ENCODE measurements at places on chromosomes 16 and 17. TPM values are rescaled to one million over a fixed set of nuclear protein-coding genes. Genes with fewer than 3 reads are reported as not detected.

TSPAN10 gene
- 1.6 TPM for polyA plus RNA-seq

DNA sequence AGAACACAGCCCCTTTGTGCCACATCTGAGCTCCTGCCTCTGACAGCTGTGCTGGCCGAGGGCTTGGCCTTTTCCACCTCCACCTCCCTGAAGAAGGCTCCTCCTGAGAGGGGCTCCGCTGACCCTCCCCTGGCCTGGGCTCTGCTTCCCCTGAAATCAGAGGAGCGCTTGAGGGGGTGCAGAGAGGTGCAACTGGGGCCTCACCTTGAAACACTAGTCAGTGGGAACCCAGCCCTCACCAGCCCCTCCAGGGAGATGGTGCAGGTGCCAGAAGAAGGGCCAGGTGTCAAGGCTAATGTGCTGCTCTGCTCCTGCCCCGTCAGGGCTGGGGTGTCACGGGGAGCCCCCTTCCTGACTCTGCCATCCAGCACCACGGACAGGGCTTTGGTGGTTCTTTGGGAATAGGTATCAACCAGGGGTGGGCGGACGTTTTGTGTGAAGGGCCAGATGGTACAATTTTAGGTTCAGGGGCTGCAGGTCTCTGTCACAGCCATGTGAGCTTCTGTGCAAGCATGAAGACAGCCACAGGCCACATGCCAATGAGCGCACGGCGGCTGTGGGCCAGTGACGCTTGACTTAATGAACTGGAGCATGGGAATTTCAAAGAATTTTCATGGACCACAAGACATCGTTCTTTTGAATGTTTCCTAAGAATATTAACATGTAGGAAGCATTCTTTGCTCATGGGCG, 2.1 kb upstream of the ZG16B start:
- DNase-seq, result no peak

- DNase-seq, result no peak
These were observed 29.3 kb downstream of the C17orf67 start for GRCh38 chr17:56804454-56804853.

- no peak for DNase-seq
These were observed 14.6 kb upstream of the DHX8 start for GRCh38 chr17:43469145-43469544.

DDX42 gene
- 8.9 TPM for polyA plus RNA-seq

DNA sequence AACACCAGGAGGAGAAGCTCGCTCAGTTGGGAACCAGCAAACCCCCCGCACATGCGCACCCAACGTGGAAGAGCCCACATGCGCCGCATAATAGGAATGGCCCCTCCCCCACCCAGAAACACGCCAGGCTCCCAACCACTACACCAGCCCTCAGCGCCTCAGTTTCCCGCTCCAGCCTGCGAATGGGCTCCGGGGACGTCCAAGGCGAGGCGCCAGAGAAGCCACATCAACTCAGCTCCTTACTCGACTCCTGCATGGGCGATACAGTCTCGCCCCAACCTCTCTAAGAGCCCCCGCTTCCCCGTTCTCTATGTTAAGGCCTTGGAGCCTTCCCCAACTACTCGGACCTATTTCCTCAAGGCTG, 504 bp downstream of the SRSF1 start:
- peak; percentile 42 for DNase-seq

GRCh38 chr16:70561623-70562022, 38.0 kb downstream of the SF3B3 start:
- no peak for DNase-seq

SMPD3 gene
- polyA plus RNA-seq, result 0.94 TPM

GRCh38 chr16:82643936-82644630, 17.3 kb downstream of the CDH13 start:
- no peak for DNase-seq

DNA sequence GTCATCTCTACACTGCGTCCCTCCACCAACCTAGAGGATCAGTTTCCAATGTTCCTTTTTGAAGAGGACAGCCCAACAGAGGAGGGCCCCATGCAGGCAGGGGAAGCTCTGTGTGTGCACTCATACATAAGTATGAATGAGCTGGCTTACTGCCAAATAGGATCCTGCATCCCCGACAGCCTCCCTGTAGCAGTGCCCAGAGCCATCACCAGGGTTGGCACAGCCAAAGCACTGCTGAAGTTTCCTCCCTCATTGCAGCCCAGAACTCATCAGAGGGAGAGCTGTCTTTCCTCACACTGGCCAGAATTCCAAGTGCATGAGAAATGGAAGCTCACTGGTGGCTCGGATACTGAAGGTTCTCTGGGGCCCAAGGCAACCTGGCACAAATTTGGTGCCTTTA, 114.4 kb downstream of the ASIC2 start:
- DNase-seq, result no peak

IRX6 gene
- not detected for polyA plus RNA-seq

DNA sequence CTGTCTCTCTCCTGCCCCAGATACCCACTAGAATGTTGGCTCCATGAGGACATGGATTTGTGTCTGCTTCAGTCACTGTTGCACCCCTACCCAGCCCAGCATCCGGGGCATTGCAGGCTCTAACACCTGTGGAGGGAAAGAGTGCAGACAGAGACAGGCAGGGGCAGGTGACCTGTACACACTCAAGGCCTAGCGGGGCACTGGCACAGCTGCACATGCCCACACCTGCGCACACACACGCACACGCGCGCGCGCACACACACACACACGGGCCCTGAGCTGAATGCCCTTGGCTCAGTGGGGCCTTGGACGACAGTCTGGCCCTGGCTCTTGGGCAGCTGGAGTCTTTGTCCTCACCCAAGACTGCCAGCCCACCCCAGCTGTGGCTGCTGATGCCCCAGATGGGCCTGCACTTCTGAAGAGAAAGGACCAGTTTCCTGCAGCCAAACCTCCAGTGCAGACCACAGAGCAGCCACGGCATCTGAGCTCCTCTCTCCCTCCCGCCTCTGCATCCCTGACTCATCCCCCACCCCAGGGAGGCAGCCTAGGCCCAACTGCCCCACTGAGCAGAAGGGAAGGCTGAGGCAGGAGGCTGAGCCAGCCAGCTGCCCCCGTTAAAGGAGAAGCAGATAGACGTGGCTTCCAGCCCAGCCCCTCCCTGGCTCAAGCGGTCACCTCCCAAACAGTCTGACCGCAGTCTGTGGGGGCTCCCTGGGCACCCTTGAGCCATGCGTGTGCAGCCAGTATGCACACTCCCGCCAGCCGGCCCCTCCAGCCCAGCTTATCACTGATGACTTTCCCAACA, 12.3 kb upstream of the RAI1 start:
- no peak for DNase-seq

- peak; percentile 61 for DNase-seq
These were observed 902 bp downstream of the STAC2 start for GRCh38 chr17:39224778-39225307.

- DNase-seq, result no peak
These were observed 24.6 kb downstream of the CCDC182 start for GRCh38 chr17:57720386-57721035.

GSDMA gene
- polyA plus RNA-seq, result 0.16 TPM

GRCh38 chr17:62871291-62871690, 63.2 kb upstream of the MARCHF10 start:
- no peak for DNase-seq

GRCh38 chr17:59373882-59374495, 42.5 kb downstream of the YPEL2 start:
- no peak for DNase-seq

GRCh38 chr16:17367036-17367435, 103.7 kb downstream of the XYLT1 start:
- no peak for DNase-seq

GRCh38 chr16:30381291-30382041, 895 bp downstream of the SEPTIN1 start:
- DNase-seq, result peak; percentile 6

- no peak for DNase-seq
These were observed 8.0 kb upstream of the SPATA32 start for GRCh38 chr17:45269912-45270311.

- no peak for DNase-seq
These were observed 157.2 kb downstream of the ENGASE start for GRCh38 chr17:79231766-79232287.

DNA sequence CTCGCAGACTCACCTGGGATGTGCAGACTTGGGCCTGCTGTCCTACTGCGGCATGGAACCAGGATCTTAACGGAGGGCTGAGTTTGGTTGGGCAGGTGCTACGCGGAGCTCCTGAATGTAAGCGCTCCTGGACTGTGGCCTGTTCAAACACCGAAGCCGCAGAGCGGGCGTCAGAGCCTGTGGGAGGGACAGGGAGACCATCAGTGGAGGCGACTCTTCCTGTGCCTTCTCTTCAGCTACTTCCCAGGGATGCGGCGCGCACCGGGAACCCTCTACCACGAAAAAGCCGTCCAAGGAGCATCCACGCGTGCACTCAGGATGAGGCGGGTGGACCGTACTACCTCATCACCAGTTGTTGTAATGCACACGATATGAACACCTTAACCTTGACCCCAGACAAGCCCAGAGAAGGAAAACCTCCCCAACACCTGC, 2.0 kb downstream of the USP36 start:
- DNase-seq, result no peak

- no peak for DNase-seq
These were observed 2.7 kb downstream of the GDPD3 start for GRCh38 chr16:30110661-30111060.

DNA sequence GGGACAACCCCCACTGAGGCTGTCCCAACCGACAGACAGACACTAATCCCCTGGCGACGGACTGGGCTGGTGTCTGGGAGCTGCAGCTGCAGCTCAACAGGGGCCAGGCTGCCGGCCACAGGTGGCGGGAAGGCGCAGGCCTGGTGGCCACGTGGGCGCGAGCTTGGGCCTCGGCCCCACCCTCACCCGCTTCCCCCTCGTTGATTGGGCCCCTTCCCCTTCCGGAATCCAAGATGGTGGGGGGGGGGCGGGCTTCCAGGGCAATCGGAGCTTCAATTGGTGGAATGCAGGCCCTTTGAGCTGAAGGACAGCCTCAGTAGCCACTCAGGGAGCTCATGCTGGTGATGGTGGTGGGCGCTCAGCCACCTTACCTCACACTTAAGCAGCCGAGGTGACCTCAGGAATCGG, 8.7 kb upstream of the TBX4 start:
- no peak for DNase-seq

GRCh38 chr17:546456-546855, 168.2 kb downstream of the VPS53 start:
- no peak for DNase-seq

CEP295NL gene
- polyA plus RNA-seq, result not detected

DNA sequence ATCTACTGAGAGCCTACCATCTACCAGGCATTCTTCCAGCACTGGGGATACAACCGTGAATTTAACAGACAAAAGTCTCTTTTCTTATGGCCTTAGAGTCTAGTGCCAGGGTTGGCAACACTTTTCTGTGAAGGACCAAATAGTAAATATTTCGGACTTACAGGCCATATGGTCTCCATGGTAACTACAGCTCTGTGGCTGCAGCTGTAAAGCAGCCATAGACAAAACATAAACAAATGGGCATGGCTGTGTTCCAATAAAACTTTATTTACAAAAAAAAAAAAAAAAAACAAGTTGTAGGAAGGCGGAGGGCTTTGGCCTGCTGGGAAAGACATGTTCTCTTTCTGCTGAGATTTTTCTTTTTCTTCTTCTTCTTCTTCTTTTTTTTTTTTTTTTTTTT, 98.7 kb downstream of the ABCC12 start:
- DNase-seq, result no peak

FBXW10 gene
- polyA plus RNA-seq, result not detected
